ENCODE measurements at places on chromosomes 7 and 10.

- DNase-seq, result no peak
These were observed at the start of gene MMRN2 for GRCh38 chr10:86957471-86958115. MMRN2 (minus strand) TSS chr10:86957615; CDS start chr10:86957541, 74 bp downstream.

GRCh38 chr7:13742811-13743210 lies 246.7 kb downstream of the ETV1 start:
- peak; percentile 15 for DNase-seq

GRCh38 chr10:132526676-132527075 lies 10.9 kb upstream of the INPP5A start:
- DNase-seq, result no peak

- DNase-seq, result no peak
These were observed 21.8 kb upstream of the CDK14 start for GRCh38 chr7:90574146-90574819.

DNA sequence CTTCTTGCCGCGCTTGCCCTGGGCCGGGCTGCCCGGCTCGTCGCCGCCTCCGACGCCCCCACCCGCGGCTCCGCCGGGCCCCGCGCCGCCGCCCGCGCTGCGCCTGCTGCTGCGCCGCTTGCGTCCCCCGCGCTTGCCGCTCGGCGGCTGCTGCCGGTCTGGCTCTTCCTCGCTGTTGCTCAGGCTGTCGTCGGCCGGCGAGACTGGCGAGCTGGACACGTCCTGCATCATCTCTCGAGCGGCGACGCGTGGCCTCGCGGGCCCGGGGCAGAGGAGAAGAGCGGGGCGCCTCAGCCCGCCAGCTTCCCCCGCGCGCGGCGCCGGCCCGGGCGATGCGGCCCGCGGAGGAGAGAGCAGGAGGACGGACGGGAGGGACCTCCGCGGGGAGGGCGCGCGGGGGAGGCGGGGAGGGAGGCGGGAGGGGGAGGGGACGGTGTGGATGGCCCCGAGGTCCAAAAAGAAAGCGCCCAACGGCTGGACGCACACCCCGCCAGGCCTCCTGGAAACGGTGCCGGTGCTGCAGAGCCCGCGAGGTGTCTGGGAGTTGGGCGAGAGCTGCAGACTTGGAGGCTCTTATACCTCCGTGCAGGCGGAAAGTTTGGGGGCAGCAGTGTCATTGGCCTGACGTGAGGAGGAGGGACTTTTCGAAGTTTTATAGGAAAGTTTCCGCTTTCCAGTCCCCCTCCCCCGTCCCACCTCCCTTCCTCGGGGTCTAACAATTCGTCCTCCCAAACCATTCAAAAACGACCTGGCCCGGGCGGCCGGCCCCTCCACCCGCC lies at the start of gene TWIST1:
TSS of gene TWIST1 (minus strand) at position 546 of the 779 bp plus-strand sequence. CDS start at position 231, 315 bp downstream.
- no peak for DNase-seq

DNA sequence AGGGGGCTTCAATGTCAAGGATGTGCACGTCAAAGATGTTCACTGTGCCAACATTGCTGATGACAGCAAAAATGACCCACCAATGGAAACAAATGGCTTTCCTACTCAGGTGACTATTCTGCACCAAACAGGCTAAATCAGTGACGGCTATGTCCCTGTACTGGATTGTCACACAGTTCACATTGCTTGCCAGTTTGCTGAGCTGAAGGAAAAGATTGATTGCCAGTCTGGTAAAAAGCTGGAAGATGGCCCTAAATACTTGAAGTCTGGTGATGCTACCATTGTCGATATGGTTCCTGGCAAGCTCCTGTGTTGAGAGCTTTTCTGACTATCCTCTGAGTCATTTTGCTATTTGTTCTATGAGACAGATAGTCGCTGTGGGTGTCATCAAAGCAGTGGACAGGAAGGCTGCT lies 202.2 kb upstream of the ETV1 start:
- no peak for DNase-seq

GRCh38 chr10:113628607-113629153 lies 35.2 kb downstream of the NRAP start:
- no peak for DNase-seq

GRCh38 chr10:112353046-112353445 lies 20.9 kb upstream of the ACSL5 start:
- no peak for DNase-seq

DNA sequence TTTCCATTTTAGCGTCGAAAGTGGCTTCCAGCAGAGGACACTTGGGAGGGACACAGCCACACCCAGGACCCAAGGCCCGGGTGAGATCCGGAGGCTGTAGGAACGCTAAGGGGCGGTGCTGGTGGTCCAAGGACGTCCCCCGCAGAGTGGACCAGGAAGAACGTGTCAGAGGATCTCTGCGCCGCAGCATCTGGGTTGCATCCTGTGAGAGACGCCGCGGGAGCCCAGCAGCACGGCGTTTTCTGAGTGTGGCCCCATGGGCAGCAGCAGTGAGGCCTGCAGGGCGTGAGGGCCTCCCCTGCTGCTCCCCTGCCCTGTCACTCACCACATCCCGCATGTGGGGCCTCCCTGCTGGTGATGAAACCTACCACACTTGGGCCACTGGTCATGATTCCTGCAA lies 40.5 kb upstream of the BNIP3 start:
- no peak for DNase-seq

All from CD4-positive, alpha-beta T cell treated with Interleukin-2 at 100 ng/mL for 4 hours (primary cell).